CD4-positive, alpha-beta T cell treated with Interleukin-10 for 1 hour (primary cell): ENCODE measurements at places on chromosomes 12 and 14.

DNA sequence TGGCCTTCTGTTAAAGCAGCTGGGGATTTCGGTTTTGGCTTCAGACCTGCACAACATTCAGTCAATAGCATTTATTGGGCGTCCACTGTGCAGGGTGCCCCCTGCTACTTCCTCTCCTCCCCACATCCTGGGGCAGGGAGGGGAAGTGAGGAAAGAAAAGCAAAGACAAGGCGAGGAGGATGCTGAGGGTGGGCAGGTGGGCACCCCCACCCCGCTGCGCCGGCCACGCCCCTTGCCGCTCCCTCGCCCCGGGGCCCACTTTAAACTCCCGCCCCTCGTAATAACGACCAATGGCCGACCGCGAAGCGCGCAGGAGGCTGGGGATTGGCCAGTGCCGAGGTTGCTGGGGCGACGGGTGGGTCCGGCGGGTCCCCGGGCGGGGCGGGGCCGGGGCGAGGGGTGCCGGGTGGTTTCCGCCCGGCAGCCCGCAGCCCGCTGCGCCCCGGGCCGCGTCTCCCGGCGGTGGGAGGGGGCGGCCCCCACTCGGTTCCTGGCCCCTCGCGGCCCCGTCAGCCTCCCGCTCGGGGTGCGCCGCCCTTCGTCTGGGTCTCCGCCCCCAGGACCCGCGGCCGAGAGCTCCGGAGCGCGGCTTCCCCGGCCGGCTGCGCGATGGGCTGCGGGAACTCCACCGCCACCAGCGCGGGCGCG, at the start of gene C12orf75:
Gene C12orf75, plus strand, starts transcription at position 409 of the 648 bp plus-strand sequence. Its CDS starts 201 bp downstream, at position 610.
- DNase-seq, result peak; percentile 92

DNA sequence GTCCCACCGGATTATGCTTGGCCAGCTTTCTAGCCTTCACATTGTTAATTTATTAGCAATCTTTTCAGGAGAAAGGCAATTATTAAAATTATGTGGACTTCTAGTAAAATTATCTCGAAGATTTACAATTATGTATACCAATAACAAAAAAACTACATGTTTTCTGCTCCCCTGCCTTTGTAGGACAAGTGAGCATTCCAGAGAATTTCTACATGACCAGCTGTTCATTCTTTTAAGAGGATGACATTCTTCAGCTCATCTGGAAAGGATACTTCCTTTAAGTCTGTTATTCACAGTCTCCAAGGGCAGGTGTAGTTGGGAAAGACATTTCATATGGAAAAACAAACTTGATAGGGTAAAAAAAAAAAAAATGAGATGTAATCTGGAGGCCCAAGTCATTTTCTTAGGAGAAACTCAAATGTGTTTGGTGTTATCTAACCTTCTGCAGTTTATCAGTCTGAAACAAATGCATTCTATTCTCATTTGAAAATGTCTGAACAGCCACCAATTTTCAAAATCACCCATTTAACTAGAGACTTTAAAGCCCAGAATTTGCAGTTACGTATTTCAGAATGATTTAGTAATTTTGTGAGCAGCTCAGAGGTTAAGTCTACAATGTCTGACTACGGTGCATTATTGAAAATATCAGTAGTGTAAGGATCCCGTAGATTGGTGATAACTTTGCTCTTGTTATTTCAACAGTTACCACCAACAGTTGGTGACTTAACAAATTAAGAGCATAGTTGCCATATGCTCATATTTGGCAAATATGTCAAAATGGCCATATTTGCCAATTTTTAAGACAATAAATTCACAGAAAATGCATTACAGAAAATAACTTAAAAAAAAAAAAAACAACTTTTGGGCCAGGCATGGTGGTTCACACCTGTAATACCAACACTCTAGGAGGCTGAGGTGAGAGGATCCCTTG, 1.8 kb upstream of the PHLDA1 start:
- DNase-seq, result no peak

GRCh38 chr14:100640471-100641273, 53.5 kb upstream of the BEGAIN start:
- DNase-seq, result peak; percentile 79

DNA sequence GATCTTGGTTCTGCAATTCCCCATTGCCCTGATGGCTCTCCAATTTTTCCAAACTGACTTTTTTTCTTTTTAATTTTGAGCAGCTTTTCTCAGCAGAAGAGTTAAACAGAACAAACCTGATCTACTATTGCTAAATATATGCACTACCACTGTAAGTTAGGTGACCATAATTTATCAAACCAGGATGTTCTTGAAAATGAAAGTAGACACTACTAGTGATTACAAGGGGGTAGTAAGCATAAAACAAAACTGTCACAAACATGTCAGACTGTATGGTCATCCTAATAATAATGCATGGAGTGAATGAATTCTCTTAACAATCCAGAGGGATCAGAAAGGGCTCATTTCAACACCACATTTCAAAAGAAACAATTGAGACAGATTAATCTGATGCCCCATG, 183.0 kb upstream of the FOXN3 start:
- DNase-seq, result no peak

DNA sequence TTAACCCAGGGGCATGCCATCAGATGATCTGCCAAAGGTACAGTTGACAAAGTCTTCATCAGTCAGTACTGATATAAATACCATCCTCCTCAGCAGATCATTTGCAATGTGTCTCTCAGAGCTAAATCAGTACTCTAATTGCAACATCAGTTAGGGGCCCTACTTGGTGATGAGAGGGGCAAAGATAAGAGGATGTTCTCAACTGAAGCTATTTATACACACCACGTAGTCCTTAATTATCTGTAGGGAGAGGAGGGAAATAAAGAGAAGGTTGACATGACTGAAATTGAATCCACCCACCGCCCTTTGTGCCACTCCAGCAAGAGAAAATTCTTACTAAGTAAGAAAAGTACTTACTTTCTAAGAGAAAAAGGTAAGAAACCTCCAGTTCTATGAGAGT, 157.8 kb upstream of the NUDT4 start:
- DNase-seq, result no peak

DNA sequence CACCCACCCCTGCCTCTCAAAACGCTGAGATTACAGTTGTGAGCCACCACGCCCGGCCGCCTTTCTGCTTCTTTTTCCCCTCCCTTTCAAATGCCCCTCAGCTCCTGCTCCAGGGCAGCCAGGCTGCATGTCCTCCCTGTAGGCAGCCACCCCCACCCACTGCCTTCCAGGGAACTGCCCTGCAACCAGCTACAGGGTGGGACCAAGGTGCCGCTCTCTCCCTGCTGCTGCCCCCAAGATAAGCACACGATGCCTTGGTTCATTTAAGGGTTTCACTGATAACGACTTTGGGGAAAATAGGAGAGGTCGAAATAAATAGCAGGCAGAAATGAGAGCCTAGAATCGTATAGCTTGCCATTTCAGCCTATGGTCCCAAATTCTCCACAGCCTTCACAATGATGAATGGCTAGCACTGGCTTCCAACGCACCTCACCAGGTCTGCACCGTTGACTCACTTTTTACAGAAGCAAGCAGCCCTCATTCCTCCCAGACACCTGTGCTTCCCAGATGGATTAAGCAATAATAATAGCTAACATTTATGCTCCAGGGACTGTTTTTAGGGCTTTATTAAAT, 40.7 kb downstream of the ATG14 start:
- no peak for DNase-seq

DNA sequence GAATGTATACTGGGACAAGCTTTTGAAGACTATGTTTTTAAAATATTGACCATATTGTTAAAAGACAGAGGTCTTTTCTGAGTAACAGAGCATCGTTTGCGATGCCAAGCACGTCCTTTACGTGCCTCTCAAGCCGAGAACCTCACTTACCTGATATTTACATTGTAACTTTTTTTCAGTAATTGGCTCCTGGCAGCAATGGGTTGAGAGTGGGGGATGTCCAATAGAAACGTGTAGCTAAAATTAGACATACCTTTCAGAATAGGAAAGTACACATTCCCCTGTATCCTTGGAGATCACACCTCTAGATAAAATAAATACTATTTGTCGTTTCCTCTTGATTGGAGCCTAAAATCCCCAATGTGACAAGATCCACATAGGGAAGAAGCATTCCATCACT, 222.2 kb upstream of the RGS6 start:
- no peak for DNase-seq

DNA sequence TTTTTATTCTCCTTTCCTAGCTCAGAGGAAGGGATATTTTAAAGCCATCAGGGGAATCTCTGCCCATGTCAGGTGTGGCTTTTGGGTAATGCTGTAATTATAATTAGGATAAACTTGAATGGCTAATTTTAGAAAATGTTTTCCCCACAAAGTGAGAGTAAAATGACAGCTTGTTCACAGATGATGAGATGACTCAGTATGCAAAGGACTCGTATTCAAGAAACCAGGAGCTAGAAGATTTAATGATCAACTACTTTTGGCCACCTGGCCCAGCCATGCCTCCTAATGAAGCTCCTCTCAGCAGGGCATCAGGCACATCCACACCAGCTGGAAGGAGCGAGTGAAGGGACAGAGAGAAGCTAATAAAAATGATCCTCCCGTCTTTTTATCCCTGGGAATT, 29.0 kb upstream of the PLEKHG7 start:
- no peak for DNase-seq

DNA sequence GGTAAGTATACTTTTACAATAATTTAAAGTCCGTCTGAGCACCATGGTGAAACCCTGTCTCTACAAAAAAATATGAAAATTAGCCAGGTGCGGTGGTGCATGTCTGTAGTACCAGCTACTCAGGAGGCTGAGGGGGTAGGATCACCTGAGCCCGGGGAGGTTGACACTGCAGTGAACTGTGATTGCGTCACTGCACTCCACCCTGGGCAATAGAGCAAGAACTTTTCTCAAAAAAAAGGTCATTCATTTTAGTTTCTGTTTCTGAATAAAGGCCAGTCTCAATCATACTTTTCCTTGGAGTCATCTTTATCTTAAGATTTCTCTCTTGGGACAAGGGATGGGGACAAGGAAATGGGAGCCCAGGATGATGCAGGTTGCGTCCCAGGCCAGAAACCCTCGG, 12.9 kb downstream of the ANKRD13A start:
- peak; percentile 42 for DNase-seq

GRCh38 chr12:78964521-78964920, 99.9 kb downstream of the SYT1 start:
- no peak for DNase-seq

GRCh38 chr12:54958048-54958658, 26.4 kb downstream of the TESPA1 start:
- peak; percentile 78 for DNase-seq

- no peak for DNase-seq
Measured at GRCh38 chr12:70070494-70071007, 172.7 kb upstream of the CNOT2 start.

DNA sequence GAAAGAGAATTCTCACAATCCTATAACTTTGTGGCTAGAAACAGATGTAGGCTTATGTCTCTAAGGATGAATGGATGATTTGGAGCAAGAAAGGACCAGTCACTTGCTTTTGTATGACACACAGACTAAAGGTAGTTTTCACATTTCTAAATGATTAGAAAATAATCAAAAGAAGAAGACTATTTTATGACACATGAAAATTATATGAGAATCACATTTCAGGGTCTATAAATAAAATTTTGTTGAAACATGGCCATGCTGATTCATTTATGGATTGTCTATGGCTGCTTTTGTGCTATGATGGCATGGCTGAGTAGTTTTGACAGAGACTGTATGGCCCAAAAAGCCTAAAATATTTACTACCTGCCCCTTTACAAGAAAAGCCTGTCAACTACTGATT, 49.4 kb upstream of the FRMD6 start:
- no peak for DNase-seq

- no peak for DNase-seq
Measured at GRCh38 chr12:117294189-117294603, 67.2 kb downstream of the NOS1 start.

DNA sequence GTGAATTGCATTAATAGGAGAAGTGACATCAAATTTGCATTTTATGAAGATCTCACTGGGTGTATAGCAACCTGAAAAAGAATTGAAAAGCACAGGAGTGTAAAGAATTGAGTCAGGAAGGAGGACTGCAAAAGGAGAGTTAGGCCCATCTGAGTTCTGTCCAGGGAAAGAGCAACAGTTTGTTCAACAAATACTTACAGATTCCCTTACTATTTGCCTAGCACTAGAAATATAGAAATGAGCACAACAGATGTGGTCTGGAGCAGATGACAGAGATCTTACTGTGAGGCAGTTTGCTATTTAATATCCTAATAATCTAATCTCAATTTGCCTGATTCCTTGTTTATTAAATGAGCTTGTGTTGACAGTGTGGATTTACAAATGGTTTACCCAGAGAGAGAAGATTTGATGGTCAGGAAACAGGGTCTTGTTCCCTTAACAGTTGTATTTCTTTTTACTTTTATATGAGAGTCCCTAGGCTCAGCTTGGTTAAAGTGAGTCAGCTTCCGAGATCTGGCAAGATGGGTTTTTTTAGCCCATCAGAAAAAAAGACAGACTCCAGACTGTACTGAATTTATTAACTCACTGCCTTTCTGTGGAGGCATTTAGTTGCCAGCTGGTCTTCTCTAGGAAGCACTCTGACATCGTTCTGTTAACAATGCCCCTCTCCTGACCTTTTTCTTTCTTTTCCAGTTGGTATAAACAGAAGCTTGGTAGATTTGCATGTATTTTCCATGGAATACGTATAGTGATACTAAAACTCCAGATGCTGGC, 229.7 kb downstream of the TTC6 start:
- no peak for DNase-seq

GRCh38 chr14:21268617-21269251, 508 bp downstream of the HNRNPC start:
- DNase-seq, result peak; percentile 57

DNA sequence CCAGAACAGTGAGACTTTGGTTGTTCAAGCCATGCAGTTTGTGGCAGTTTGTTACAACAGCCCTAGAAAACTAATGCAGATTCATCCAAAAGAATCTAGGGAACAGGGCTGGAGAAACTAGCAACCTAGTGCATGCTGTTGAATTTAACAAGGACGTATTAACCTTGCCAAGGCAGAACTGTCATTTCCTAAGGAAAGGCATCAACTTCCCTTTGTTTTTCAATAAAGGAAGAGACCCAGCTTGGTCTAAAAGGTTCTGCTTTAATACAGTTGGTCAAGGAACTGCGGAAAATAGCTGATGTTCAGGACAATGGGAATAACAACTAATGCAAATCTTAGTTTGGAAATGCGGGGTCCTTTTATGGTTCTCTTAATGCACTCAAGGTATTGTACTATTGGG, 11.5 kb downstream of the AK7 start:
- no peak for DNase-seq

GRCh38 chr12:33529031-33529430, 89.4 kb upstream of the SYT10 start:
- no peak for DNase-seq

DNA sequence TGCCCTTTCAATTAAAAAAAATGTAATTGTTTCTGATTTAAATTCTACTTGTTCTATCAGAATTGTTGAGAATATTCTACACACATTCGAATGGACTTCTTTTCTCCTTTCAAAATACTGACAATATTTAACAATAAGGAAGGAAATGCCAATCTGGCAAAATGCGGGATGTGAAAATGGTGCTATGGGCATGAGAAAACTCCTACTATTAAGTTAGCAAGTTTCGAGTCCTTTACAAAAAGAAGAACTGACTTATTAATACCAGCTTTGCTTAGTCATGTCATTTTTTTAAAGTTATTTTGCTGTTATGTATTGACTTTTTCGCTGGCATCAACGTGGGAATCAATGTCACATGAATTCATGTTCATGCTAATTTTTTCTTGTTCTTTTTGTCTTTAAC, 31.7 kb upstream of the ARL1 start:
- DNase-seq, result no peak

GRCh38 chr14:99067141-99067920, 204.7 kb downstream of the BCL11B start:
- DNase-seq, result no peak
